Breast epithelium (tissue), 4 donors: ENCODE measurements at places on chromosomes 1 and 21. TPM values are rescaled to one million over a fixed set of nuclear protein-coding genes. Genes with fewer than 3 reads are reported as not detected.

Gene FRRS1
- 12.1 TPM for total RNA-seq

Gene VWA1
- 44.8 TPM for total RNA-seq

Gene AQP10
- total RNA-seq: 0.44 TPM

Gene RHBDL2
- 0.33 TPM for total RNA-seq
